Pancreas (tissue), 10 donors: ENCODE measurements at places on chromosomes 6 and 20. TPM values are rescaled to one million over a fixed set of nuclear protein-coding genes. Genes with fewer than 3 reads are reported as not detected.

RBPJL gene
- polyA plus RNA-seq = 1,163 TPM

DEFB128 gene
- polyA plus RNA-seq = not detected

APOBEC2 gene
- polyA plus RNA-seq = 29.6 TPM

OLIG3 gene
- 0.07 TPM for polyA plus RNA-seq

FAM184A gene
- 6.4 TPM for polyA plus RNA-seq

C6orf52 gene
- 0.80 TPM for polyA plus RNA-seq

- DNase-seq = no peak
Measured at GRCh38 chr6:44630125-44631028, 242.9 kb downstream of the CDC5L start.

DNA sequence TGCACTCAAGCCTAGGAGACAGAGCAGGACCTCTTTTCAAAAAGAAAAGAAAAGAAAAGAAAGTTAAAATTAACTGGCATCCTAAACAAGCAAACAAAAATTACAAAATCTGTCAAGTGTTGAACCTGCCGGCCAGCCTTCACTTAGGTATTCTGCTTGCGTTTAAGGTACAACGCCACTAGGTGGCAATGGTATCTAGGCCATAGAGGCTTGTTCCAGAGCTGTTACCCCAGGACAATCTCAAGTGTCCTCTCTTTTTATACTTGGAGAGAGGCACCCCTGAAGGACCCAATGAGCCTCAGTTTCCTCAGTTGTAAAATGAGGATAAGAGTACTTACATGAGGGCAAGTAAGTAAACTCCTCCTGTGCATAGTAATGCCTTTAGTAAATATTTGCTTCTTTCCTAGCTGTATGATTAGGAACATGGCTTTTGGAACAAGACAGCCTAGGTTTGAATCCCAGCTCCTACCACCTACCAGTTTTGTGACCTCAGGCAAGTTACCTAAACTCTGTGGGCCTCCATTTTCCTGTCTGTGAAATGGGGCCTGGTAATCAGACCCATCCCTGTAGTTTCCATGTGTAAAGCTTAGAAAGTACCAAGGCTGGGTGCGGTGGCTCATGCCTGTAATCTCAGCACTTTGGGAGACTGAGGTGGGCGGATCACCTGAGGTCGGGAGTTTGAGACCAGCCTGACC is 5.8 kb upstream of the PACSIN1 start:
- peak; percentile 20 for DNase-seq

DNA sequence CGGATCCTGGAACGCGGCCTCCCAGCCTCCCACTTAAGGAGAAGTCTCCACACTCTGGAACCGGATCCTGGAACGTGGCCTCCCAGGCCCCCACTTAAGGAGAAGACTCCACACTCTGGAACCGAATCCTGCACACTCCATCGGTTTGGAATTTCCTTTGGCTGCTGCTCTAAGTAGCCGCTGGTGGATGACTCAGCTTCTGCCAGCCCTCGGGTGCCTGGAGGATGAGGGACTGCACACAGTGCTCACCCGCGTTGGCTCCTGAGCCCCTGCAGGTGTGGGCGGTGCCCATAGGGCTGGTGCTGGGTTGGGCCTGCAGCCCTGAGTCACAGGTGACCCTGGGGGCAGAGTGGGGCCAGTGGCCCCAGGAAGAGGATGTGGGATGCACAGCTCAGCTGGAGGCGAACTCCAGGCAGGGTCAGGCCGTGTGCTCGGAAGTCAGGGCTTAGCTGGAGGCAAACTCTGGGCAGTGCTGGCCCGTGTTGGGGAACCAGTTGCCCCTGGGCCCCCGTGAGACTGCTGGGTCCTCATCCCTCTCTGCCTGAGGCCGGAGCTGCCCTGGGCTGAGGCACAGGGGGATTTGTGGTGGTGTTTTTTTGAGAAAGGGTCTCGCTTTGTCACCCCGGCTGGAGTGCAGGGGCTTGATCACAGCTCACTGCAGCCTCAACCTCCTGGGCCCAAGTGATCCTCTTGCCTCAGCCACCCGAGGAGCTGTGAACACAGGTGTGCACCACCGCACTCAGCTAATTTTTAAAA is 13.9 kb upstream of the TNFRSF6B start:
- no peak for DNase-seq

DNA sequence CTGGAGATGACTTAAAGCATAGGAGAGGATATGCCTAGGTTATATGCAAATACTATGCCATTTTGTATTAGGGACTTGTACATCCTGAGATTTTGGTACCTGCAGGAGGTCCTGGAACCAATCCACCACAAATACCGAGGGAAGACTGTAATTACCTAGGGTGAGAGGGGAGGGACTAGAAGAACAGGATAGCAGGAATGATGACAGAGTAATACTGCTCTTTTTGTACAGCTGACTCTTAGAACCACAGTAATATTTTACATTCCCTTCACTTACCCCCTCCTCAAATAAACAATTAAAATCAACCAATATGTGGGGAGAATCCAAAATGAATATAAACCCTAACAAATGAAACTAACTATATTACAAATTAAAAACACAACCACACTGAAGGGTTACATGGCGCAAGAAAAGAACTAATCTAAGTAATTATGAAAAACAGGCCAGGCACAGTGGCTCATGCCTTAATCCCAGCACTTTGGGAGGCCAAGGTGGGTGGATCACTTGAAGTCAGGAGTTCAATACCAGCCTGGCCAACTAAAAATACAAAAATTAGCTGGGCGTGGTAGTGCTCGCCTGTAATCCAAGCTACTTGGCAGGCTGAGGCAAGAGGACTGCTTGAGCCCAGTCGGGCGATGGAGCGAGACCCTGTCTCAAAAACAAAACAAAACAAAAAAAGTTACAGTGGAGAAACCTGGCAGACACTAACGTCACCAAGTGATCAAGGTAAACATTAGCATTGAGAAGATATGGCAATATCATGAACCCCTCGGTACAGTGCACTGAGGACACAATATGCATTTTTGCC is 37.1 kb downstream of the MAP1LC3A start:
- no peak for DNase-seq

GRCh38 chr6:2895072-2895471 is 8.0 kb downstream of the SERPINB9 start:
- DNase-seq = no peak

GRCh38 chr20:17499041-17499440 is 32.1 kb downstream of the BFSP1 start:
- no peak for DNase-seq

DNA sequence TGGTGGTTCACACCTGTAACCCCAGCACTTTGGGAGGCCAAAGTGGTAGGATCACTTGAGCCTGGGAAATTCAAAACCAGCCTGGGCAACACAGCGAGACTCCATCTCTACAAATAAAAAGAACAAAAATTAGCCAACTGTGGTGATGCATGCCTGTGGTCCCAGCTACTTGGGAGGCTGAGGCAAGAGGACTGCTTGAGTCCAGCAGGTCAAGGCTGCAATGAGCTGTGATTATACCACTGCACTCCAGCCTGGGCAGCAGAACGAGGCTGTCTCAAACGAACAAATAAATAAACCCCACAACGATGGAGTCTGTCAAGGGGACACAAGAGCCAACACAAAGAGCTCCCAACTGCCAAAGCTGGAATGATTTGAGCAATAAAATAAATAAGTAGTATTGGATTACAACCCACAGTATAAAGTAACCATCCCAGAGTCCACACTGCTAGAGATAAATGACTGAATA is 13.5 kb downstream of the ZMYND8 start:
- peak; percentile 7 for DNase-seq

DNA sequence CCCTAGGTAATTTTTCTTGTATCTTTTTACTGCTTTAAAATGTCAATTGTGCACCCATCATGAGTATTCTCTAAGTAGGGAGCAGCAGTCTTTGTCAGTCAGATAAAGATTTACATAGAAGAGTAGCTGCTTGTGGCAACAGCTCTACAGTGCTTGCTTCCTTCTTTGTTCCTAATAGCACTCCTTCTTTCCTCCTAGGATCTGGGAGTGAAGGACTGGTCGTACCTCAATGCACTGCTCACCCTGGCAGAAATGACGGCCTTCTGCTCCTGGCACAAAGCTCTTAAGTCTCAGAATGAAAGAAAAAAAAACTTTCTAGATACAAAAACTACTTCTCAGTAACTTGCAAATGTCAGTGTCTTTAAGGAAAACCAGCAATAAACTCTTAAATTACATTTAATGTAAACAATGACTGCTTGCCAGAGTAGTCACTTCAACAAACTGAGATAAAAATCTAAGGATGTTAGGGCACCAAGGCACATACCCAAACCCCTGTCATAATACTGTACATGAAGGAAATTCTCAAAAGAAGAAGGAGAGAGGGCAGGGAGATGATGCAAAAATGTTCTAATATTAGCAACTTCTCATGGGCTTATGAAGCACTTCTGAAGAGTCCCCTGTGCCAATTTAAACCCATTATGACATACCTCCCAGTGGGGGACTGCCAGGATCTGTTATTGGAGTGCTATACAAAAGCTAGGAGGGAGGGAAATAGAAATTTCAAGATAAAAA is 34.0 kb downstream of the NCOA6 start:
- DNase-seq = no peak
